Aorta (tissue), 5 donors: ENCODE measurements at places on chromosomes 13 and 19. TPM values are rescaled to one million over a fixed set of nuclear protein-coding genes. Genes with fewer than 3 reads are reported as not detected.

The LMTK3 gene
- 0.71 TPM for total RNA-seq

The NLRP11 gene
- total RNA-seq: not detected

The DAND5 gene
- total RNA-seq: not detected

The EFNA2 gene
- total RNA-seq: not detected

The KCNJ14 gene
- 1.1 TPM for total RNA-seq

The ATP8A2 gene
- total RNA-seq: 0.24 TPM

The SLC25A41 gene
- not detected for total RNA-seq
